ENCODE measurements at places on chromosomes 5 and 9. TPM values are rescaled to one million over a fixed set of nuclear protein-coding genes. Genes with fewer than 3 reads are reported as not detected.

The ABLIM3 gene
- 7.8 TPM for total RNA-seq

The SLC6A19 gene
- 22.2 TPM for total RNA-seq

The CXCL14 gene
- 70.3 TPM for total RNA-seq

The OCLN gene
- 57.5 TPM for total RNA-seq

The ZNF484 gene
- 12.3 TPM for total RNA-seq

The FGF18 gene
- 1.7 TPM for total RNA-seq

The BNC2 gene
- 7.6 TPM for total RNA-seq

The FSD1L gene
- 6.3 TPM for total RNA-seq

The STXBP1 gene
- 48.8 TPM for total RNA-seq

The FNBP1 gene
- 54.1 TPM for total RNA-seq

The LVRN gene
- 0.19 TPM for total RNA-seq

The CARD9 gene
- total RNA-seq = 2.6 TPM

The NR4A3 gene
- 3.4 TPM for total RNA-seq

The C9orf153 gene
- not detected for total RNA-seq

The PCDHA12 gene
- total RNA-seq = 10.2 TPM

The NELFB gene
- 61.9 TPM for total RNA-seq

The ARL14EPL gene
- not detected for total RNA-seq

The MAMDC4 gene
- total RNA-seq = 29.1 TPM

The GLRA1 gene
- total RNA-seq = 0.39 TPM

DNA sequence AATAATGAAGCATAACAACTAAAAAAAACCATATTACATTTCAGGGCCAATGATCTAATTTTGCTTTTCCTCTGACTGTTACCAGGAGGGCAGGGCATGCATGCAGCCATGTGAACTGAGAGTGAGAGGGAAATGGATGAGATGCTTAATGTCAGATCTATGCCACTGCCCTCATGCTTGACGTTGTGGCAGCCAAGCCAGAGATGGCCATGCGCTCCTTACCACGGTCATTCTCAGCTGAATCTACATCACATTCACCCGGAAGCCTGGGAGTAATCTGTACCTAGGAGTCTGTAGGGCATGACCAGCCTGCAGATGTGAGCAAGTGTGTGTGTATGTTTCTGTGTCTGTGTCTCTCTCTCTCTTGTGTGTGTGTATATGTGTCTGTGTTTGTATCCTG is 183.7 kb downstream of the KDM4C start:
- no peak for DNase-seq

- DNase-seq = no peak
Observed at GRCh38 chr5:99019812-99020697, 91.2 kb upstream of the CHD1 start.

- DNase-seq = no peak
Observed at GRCh38 chr9:70642341-70642740, 227.9 kb upstream of the KLF9 start.

- DNase-seq = no peak
Observed at GRCh38 chr5:173480896-173481295, 135.6 kb downstream of the BOD1 start.

GRCh38 chr5:154456540-154456939 is 10.7 kb downstream of the SAP30L start:
- DNase-seq = no peak

DNA sequence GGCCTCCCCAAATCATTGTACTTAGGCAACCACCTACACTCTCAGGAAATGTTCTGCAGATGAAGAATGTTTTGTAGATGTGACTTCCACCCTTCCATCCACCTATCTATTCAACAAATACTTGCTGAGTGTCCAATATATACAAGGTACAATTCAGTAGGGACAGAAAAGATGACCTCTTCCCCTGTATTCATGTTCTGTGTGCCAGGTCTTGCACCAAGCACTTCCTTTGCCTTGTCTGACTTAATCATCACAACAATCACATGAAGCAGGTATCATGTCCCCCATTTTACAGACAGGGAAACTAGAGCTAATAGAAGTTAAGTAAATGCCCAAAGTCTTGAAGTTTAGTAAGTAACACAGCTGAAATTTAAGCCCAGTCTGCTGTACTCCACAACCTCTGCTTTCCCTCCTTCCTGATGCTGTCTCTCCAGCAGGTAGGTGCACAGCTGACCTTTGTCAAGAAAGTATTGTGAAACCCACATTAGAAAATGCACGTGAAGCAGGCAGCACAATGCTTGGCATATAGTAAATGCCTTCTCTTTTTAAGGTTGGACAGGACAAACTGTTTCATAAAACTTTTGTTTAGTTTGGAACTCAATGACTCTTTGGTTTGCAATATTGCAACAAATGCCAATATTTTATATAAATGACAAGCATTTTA is 296.5 kb downstream of the DEPDC1B start:
- DNase-seq = no peak

- no peak for DNase-seq
Observed at GRCh38 chr5:7679663-7680062, 171.3 kb downstream of the CFAP90 start.

- DNase-seq = no peak
Observed at GRCh38 chr5:6752782-6753181, 39.5 kb downstream of the TENT4A start.

DNA sequence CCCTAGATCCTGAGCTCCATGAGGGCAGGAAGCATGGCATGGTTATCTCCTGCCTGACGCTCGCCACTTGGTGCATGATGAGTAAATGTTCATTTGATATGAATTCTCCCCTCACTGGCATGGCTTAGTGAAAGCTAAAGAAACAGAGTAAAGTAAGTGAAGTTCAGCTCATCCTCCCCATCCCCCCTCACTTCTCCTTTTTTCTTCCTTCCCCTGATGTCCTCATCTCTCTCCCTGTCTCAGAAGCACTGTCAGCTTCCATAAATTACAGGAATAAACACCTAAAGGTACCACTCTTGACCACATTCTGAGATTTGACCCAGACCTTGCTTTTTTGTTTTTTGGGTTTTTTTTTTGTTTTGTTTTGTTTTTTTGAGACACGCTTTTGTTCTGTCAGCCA is 73.3 kb downstream of the SNX18 start:
- no peak for DNase-seq

- no peak for DNase-seq
Observed at GRCh38 chr5:111513131-111513520, 791 bp upstream of the STARD4 start.

DNA sequence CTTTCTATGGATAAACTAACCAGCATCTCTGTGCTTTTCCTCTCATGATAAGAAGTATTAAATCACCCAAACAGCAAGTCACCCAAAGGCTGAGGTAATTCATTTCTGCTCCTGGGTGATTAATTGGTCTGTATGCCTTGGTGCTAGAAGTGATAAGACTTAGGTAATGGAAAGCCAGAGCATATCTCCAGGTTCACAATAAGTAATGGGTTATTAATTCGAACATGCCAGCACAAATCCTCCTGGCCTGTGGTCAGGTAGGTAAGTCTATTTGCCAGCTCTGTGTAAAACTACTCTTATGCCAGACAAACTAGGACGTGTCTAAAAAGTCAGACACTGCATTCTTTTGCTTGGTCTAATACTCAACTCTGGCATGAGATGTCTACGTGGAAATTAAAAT is 11.2 kb upstream of the ENC1 start:
- no peak for DNase-seq

DNA sequence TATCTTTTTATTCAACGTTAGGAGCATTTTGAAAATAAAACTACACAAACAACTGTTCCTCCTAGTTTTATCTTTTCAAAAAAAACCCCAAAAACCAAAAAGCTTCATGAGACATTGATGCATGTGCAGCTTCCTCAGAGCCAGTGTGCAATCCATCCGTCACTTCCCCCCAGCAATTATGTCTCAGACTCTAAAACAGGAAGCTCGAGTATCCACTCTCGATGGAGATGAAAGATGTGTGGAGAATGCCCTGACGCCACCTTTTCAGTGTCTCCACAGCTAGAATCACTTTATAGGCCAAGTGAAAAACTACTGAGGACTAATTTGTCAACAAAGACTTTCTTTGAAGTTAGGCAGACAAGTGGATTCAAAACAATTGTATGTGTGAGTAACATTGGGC is 408.9 kb upstream of the SMARCA2 start:
- DNase-seq = no peak

DNA sequence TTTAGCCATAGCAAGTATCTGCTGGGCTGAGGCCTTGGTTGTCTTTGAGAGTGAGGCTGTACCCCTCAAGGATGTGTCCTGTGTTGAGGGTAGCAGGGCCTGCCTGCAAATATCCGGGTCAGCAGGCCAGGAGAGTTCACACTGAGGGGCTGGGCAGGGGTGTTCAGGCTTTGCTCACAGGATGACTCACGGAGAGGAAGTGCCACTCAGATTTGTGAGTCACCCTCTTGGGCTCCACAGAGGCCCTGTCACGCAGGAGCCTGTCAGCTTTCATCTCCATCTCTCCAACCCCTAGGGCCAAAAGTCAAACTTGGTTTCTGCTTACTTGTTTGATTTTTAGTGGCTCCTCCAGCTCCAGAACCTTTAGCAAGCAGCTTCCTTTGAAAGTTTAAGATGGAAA is 211.5 kb downstream of the SEC61B start:
- no peak for DNase-seq

DNA sequence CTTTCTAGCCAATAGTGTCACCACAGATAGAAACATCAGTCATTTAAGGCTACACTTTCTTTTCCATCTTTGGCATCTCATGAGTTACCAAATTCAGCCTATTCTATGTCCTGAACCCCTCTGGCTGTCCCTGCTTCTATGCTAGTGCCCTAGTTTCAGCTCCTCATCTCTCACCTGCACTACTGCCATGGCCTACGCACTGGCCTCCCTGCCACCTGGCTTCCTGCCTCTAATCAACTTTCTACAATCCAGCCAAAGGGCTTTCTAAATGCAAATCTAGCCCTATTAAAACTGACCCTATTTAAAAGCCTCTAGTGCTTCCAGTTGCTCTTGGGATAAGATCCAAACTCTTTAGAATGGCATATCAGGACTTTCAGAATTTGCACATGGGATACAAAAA is 482.9 kb downstream of the TMEM38B start:
- DNase-seq = no peak

DNA sequence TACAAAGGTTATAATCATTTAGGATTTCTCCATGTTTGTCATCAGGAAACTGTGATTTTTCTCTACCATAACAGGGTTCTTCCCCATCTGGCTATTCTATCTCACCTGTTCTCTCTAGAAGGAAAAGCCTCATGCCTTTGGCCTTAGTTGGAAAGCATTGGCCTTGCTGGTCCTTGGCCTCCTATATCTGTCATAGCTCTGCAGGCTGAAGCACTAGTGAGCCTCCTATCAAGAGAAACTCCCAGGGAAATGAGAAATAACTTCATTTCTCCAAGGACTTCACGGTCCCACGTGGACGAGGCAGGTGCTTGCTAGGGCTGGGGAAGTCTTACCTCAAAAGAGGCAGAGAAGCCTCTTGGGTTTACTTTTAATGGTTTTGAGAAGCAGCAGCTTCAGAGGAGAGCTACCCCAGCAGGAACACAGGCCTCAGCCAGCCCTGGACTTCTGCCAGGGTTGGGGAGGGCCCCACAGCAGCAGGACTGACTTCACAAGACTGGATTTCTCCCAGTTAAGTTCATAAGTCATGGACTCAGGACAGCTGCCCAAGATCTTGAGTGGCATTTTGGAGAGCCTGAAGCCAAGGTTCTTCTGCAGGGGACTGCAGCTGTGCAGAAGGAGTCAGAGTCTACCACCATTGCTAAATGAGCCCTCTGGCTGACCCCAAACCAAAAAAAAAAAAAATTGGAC is 15.8 kb upstream of the PSAT1 start:
- DNase-seq = no peak

- DNase-seq = no peak
Observed at GRCh38 chr5:63398346-63398745, 563.9 kb downstream of the HTR1A start.

DNA sequence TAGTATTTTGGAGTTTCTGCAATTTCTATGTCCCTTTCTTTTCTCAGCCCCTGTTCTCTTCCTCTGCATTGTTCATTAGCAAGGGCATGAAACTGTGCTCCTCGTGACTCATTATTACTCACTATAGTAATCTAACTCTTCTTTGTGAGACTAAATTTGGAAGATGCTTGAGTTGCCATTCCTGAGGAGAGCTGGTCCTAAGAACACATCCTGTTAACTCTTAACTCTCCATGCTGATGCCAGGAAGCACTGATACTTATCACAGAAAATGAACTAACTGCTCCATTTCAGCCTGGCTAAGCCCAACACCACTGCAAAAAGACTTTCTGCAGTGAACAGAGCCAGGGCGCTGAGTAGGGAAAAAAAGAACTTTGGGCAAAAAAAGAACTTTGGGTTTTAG is 10.6 kb upstream of the CSNK1A1 start:
- DNase-seq = no peak

GRCh38 chr9:14750821-14751220 is 28.3 kb upstream of the CER1 start:
- DNase-seq = no peak

- no peak for DNase-seq
Observed at GRCh38 chr5:5332287-5332686, 90.2 kb upstream of the ICE1 start.

DNA sequence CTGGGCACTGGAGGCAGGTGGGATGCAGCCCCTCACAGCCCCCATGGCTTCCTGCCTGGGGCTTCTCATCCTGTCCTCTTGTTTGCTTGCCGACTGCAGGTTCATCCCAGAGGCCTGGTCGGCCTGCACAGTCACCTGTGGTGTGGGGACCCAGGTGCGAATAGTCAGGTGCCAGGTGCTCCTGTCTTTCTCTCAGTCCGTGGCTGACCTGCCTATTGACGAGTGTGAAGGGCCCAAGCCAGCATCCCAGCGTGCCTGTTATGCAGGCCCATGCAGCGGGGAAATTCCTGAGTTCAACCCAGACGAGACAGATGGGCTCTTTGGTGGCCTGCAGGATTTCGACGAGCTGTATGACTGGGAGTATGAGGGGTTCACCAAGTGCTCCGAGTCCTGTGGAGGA is 232.7 kb downstream of the ADAMTSL1 start:
- no peak for DNase-seq

DNA sequence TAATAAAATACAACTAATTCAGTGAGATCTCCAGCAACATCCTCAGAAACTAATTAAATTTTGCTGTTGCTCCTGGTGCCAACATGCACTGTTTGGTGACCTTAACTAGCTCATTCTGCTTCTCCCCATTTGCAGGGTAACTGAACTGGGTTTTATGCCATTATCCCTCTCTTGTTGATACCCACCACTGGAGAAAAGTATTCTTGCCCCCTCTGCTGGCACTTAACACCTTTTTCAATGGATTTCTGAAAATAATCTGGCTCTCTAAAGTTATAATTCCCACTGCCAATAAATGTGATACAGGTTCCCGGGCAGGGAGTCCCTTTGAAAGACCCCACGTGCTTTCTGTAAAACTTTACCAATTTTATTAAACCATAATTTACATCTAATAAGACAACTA is 394.3 kb downstream of the OSTF1 start:
- DNase-seq = no peak

DNA sequence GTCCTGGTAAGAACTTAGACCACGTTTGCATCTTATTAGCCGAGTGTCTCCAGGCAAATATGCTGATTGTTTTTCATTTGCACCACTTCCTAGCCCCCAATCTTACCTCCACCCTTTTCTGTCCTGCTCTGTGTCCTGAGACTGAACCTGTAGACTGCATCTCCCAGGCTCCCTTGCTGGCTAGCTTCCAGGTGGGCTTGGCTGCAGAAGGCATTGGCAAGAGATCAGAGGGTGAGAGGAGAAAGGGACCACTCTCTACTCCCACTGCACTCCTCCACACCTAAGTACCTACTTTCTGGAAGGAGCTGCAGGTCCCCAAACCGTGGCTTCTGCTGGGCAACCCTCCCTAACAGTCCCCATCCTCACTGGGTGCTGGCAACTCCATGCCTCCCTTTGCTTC is 59.9 kb upstream of the XPA start:
- DNase-seq = no peak
